ENCODE measurements at places on chromosomes 11 and 22.

GRCh38 chr22:21626735-21627469, 2.9 kb downstream of the YDJC start:
- no peak for DNase-seq

DNA sequence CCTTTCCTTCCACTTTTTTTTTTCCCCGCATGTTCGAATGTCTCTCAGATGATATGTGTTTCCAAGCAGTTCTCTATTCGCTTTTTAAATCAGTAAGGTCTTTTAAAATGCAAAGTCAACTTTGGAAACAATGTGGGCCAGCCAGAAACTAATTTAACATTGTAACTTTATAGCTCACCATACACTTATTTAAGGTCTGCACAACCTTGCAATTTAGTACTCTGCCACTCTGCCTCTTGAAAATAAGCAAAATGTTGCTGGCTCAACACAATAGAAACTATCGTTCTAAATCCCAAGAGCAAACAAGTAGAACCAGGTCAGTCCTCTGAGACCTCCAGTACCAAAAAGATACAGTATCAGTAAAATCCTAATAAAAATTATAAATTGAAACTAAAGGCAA, 109.0 kb downstream of the SIK3 start:
- no peak for DNase-seq

GRCh38 chr11:79918846-79919245, 478.0 kb upstream of the TENM4 start:
- no peak for DNase-seq

DNA sequence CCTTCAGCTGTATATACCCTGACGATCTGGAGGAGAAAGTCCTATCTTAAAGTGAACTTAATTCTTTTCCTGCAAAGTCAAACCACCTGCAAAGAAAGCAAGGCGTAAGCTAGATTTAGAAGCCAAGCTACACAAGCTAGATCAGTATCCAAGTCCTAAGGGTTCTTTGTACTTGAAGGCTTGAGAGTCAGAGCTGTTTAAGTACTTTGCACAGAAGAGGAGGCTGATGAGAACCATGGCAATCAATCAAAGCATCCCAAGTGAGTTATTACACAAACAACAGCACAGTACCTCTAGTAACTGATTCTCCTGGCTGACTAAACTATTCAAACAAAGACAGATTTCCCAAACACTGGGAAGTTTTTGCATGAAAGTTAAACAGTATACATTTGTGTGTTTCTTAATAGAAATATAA, 1.9 kb downstream of the CDON start:
- DNase-seq: no peak

DNA sequence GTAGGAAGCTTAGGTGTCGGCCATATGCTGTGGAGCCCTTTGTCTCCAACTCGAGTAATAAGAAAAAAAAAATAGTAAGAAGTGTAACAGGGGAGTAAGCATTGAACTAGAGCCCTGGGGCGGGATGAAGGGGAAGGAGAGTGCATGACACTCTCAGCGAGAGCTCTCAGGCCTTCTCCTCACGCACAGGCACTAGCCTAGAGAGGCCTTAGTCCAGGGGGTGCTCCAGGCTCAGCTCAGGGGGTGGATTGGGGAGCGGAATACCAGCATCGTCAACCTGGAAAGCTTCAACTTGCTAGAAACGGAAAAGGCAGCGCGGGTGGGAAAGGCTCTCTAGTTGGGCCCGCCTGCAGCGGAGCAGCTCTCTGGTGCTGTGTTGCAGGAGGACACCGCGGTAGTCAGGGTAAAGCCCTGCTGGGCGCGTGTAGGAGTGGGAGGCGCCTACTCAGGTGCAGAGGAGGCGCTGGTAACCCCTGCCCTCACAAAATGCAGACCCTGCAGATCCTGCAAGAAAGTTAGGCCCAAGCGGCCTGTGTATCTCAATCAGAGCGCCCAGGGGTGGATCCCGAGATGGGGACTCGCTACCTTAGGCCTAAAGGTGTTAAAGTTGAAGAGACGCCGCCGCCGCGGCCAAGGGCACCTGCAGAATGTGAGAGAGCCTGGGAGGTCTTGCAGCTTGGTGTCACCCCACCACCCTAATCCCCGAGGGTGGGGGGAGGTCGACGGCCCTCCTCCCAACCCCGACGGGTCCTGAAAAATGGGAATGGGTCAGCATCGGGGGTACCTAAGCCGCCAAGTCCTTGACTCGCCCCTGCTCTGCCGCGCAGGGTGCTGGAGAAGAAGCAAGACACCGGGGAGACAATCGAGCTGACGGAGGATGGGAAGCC, 2.8 kb downstream of the SLC17A6 start:
- no peak for DNase-seq

DNA sequence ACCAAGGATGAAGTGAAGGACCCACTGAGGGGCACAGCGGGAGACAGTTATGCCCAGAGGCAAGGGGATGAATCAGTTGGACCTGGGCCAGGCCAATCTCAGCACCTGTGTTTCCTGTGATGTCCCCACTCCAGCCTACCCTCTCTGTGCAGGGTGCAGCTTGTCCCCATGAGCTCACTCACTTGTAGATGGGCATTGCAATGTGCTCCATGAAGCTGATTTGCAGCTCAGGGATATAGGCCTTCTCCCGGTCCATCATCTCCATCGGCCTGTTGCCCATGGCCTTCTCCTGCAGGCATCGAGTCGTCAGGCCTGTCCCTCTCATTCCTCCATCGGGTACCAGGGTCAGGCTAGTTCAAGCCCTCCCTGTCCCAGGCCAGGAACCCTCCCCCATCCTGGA, 96.2 kb downstream of the PDE2A start:
- no peak for DNase-seq

DNA sequence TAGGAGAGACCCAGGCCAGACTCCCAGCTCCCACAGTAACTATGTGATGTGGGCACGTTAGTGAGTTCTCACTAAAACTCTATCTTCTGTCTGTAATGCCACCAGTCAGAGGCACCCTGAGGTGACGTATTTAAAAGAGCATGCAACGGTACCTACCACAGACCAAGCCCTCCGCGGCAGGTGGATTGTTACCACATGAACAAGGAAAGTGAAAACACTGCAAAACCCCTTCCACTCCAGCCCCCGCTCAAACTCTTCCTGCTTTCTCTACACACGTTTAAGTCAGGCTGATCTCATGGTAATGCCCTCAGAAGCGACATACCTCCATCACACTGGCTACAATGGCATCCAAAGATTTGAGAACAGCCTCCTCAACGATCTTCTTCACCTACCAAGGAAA, 36.7 kb downstream of the SERPIND1 start:
- DNase-seq: no peak

Data from GM20000 (cell line).